Activated CD4-positive, alpha-beta T cell treated with anti-CD3 and anti-CD28 coated beads, Interleukin-2, Interleukin-4, amounts not matched to agents 100 ng/mL and 50 ng/mL, durations not matched to agents 16 hours and 8 hours (primary cell): ENCODE measurements at places on chromosomes 2 and 18.

GRCh38 chr2:72050734-72051133 is 96.9 kb downstream of the CYP26B1 start:
- no peak for DNase-seq

DNA sequence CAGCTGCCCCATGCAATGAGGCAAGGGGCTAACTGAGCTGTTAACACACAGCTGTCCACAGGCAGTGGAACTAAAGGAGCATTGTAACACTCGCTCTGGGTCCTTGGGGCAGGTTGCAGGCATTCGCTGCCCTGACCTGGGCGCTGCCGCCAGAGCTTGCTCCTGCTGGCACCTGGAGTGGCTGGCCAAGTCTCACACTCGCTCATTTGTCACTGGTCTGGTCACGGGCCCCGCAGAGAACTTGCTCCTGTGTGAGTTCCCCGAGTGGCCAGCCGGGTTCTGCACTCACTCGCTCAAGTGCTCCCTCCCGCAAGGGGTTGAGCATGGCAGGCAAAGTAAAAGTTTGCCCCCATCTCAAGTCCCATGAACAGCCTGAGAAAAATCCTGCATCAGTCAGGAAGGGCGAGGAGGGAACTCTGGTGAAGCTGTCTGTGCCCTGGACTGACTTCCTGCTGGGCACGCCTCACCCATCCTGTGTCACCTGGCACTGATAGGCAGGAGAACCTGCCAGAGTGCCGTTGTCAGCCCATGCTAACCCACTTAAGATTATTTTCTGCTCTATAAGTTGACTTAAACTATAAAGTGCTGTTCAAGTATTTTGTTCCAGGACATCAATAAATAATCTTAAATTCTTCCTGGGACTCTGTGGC is 934.8 kb upstream of the GYPC start:
- no peak for DNase-seq

DNA sequence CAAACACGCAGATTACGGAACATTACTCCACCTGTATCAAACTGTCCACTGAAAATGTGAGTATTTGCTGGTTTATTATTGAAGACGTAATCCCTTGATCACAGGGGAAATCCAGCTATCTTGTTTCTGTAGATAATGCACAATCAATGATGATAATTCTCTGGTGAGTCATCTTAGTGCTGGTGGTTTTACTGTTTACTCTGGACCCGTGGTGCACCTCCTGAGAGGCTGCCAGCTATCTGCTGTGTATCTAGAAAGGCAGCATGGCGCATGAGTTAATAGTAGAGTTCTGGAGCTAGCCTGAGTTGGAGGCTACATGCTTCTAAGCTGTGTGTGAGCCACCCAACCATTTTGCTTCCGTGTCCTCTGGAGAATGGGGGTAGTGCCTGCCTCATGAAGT is 6.5 kb downstream of the NCAPH start:
- DNase-seq, result peak; percentile 87

DNA sequence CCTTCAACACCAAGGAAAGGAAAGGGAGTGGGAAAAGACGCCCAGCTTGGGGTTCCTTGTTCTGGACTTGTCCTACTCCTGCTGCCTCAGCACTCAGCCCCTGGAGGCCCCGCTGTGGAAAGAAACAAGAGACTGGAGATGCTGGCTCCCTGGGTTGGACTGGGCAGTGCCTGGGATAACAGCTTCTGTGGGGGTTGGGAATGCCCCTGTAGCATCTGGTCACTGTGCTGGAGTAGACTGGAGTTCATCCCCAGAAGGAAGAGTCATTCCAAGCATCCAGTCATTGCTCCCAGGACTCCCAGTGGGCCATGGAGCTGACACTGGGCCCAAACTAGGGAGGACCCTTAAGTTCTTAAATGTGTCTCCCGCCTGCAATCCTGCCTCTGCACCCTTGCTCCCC is 129.3 kb upstream of the HAAO start:
- DNase-seq, result no peak

- DNase-seq, result no peak
These were observed 20.5 kb upstream of the DCC start for GRCh38 chr18:52319424-52319983.

GRCh38 chr18:80178935-80179818 is 68.1 kb downstream of the PARD6G start:
- no peak for DNase-seq

- no peak for DNase-seq
These were observed 65.5 kb downstream of the CCBE1 start for GRCh38 chr18:59631583-59632181.

GRCh38 chr2:121472470-121472993 is 58.1 kb upstream of the RNU4ATAC start:
- DNase-seq, result no peak

DNA sequence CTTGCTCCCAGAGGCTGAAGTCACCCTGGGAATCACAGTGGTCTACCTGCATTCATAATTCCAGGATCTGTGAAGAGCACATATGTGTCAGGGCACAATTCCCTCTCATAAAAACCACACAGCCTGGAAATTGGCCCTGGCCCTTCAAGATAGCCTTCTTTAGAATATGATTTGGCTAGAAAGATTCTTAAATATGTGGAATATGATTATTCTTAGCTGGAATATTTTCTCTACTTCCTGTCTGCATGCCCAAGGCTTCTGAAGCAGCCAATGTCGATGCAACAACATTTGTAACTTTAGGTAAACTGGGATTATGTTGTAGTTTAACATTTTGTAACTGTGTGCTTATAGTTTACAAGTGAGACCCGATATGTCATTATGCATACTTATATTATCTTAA is 24.2 kb downstream of the ICOS start:
- no peak for DNase-seq

DNA sequence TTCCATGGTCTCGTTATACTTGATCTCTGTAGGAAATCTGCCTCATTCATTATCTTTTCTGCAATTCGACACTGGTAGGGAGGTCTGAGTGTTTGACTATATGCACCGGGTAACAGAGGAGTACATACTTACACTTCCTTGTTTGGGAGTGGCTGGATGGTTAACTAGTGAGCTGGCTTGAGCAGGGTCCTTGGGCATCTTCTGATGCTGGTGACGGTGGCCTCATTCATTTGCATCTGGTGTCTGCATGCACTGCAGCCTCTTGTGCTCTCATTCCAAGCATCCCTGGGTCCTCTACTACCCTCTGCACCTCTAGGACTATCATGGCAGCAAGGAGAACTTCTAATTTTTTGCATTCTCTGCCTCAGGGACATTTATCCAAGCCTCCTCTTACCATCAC is 100.0 kb upstream of the TCF4 start:
- no peak for DNase-seq

GRCh38 chr2:73253400-73253799 is 19.3 kb downstream of the CCT7 start:
- no peak for DNase-seq

GRCh38 chr2:48677450-48677849 is 59.8 kb downstream of the GTF2A1L start:
- DNase-seq, result no peak

- no peak for DNase-seq
These were observed 27.3 kb upstream of the METAP1D start for GRCh38 chr2:171972329-171972982.

DNA sequence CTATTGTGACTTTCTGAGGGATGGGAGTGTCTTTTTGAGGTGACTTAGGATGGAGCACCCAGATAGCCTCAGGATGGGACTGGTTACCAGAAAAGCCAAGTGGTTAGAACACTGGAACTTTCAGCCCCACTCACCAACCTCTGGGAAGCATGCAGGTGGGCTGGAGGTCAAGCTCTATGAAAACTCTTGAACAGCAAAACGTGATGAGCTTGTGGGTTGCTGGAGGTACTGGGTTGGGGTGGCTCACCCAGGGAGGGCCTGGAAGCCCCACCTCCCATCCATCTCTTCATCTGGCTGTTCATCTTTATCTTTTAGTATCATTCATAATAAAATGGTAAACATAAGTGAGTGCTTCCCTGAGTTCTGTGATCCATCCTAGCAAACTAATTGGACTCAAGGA is 216.4 kb downstream of the SPP2 start:
- DNase-seq, result no peak

DNA sequence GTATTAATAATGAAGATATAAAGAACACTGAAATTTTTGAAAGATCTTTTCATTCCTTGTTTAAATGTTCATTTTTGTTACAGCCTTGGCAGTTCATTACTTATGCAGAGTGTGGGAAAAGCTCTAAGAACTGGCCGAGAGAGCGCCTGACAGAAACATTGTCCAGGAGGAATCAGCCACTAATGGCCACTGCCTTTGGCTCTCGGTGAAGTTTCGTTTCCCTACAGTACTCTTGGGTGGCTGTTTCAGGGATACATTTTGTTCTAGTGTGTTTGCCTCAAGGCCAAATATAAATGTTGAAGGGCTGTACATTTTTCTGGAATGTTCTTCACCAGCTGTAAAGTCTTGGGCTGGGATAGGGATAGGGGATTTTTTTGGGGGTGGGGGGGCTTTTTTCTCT is 10.7 kb downstream of the SPTBN1 start:
- DNase-seq, result no peak

GRCh38 chr2:235106874-235107639 is 155.2 kb downstream of the SH3BP4 start:
- peak; percentile 10 for DNase-seq

GRCh38 chr2:151459358-151459757 is 49.7 kb downstream of the RIF1 start:
- DNase-seq, result no peak

GRCh38 chr2:110113961-110114591 is 1.5 kb downstream of the MALL start:
- no peak for DNase-seq

- DNase-seq, result no peak
These were observed 164.6 kb downstream of the GULP1 start for GRCh38 chr2:188456114-188456909.

- peak; percentile 31 for DNase-seq
These were observed 164.1 kb downstream of the KIAA1328 start for GRCh38 chr18:36993068-36993467.

GRCh38 chr2:6864231-6864754 is 1.4 kb downstream of the CMPK2 start:
- DNase-seq, result no peak

GRCh38 chr18:40356168-40356567 is 1598.9 kb upstream of the PIK3C3 start:
- DNase-seq, result no peak

GRCh38 chr18:30682672-30683071 is 359.9 kb downstream of the DSC3 start:
- DNase-seq, result no peak

GRCh38 chr2:68727683-68728375 is 6.8 kb upstream of the ARHGAP25 start:
- no peak for DNase-seq

GRCh38 chr18:24089515-24090337 is 49.1 kb upstream of the CABYR start:
- DNase-seq, result no peak

DNA sequence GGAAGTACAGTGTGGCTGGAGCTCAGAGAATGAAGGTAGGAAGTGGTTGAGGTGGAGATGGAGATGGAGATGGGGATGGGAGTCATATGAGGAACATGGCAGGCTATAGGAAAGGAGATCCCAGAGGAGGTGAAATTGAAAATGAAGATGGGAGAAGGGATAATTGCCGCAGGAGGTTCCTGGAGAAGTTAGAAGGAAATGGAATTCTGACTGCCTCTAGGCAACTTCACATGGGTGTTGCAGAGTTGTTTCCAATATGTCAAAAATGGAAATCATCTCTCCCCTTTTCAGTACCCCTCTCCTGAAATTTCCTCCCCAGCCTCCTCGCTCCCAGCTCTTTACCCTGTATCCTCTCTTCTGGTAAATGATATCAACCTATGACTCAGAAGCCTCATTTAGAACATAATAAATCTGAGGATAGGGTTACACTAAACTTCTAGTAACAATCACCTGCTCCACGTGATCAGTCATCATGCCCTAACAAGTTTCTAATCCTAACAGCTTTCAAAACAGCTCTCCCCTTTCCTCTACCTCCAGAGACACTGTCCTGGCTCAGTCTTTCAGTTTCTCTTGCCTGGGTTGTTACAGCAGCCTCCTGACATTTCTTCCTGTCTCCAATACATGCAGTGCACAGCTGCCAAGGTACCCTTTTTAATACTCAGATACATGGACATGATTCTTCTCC is 201.9 kb upstream of the RBMS1 start:
- DNase-seq, result no peak

- DNase-seq, result no peak
These were observed 1.2 kb upstream of the TRAPPC8 start for GRCh38 chr18:31943878-31944816.

DNA sequence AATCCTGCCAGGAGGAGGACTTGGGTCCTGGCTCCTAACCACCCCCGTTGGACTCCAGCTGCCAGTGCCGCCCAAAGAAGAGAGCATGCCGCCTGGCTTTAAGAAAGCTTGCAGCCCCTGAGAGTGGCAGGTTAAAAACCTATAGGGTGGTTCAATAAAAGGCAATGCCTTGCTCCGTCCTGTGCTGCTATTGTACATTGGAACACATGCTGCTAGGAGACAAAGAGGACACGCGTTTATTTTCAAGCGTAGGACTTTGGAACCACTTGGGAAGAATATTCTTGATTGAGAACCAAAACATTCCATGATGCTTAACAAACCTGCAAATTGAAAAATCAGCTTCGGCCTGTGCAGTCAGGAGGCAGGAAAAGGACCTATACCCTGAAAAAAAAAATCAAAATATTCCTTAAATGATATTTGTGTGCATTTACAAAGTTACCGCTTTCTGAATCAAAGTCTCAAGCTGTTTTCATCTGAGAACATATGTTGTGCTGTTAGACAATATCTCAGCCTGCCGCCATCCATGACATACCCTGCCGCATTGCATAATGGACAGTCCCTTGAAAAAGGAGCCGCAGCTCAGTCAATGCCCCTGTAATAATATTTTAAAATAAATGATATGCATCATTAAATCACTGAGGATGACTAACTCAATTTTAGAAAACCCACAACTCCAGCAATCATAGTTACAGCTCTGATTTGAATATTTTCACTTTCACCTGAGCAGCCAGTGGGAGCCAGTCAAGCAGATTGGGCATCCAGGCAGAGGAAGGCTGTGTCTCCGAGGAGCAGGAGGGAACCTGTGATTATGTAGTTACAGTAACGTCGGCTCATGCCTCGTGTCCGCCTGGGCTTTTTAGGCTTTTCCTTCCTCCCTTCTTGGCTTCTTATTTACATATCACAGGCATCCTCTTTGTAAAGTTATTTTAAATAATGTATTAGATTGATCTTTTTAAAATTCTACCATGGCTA is 805.6 kb upstream of the FANCL start:
- DNase-seq, result no peak

GRCh38 chr2:64574871-64575270 is 50.7 kb downstream of the AFTPH start:
- DNase-seq, result no peak

DNA sequence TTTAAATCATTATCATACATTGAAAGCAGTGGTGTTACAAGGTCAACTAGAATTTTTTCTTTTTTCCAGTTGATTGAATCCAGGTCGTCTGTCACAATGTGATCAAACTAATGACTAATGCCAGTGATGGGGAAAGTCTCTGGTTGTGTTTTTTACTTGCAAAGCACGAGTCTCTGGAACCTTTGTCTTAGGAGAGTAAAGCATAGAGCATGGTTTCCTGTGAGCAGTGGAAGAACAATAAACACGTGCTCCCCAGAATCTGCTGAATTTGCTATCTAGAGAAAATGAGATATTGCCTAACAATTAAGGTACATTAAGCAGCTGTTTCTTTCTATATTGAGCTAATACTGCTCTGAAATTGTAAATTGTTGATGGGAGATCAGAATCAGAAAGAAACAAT is 1332.4 kb upstream of the TMEFF2 start:
- DNase-seq, result no peak
